OCI-M1 (cell line): ENCODE measurements at places on chromosomes 7 and 10.

DNA sequence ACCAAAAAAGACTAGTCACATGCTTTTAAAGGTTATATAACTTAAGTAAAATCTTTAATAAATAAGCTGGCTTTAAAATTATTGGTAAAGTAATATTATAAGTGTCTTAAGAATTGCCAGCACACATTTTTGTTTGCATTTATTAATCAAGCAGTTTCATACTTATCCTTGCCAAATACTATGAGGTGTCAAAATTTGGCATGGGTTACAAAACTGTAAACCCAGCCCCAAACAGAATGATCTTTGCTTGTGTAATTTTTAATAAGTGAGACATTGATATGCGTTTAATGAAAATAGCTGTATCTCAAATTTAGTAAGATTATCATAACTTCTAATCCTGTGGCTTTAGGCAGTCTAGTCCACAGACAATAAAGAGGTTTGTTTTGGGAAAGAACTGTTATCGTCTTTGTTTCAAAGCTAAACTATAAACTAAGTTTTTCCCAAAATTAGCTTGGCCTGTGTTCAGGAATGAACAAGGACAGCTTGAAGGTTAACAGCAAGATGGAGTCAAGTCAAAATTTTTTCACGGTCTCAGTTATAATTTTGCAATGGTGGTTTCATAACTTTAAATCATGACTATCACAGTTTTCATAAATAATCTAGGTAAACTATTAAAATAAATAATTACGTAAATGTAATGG, 72.8 kb downstream of the ST8SIA6 start:
- DNase-seq = no peak

- DNase-seq = peak; percentile 37
Observed at GRCh38 chr10:35398908-35399307, 62.6 kb downstream of the CCNY start.

DNA sequence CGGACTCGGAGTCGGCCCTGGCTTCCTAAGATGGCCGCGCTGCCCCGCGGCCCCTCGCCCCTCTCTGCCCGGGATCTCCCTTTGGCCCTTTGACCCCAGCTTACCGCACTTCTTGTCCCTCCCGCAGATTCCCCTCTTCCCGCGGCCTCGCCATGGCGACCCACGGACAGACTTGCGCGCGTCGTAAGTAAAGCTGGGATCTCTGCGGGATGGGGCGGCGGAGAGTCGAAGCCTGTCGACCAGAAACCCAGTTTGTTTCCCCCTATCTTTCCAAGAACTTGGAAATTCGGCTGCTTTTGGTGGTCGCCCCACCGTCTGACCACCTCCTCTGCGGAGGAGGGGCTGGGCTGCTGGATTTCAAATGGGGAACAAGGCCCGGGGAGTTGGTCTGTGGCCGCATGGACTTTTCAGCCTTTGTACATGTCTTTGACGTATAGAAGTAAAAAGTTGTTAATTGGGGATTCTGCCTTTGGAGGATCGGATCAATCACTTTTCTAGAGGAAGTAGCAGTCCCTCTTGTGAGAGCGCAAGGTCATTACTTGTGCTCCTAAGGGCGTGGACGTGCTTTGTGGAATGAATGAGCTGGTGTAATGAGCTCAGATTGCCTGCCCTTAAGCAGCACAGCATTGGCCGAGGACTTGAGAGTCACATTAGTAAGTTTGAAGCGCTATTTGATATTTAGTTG, 553 bp downstream of the VDAC2 start:
- DNase-seq = peak; percentile 59

- peak; percentile 91 for DNase-seq
Observed at GRCh38 chr10:66180581-66181318, 745.1 kb upstream of the LRRTM3 start.

- DNase-seq = no peak
Observed at GRCh38 chr7:96995406-96996110, 9.8 kb upstream of the DLX6 start.

GRCh38 chr7:142615508-142615907, 133.8 kb upstream of the PRSS1 start:
- no peak for DNase-seq

GRCh38 chr10:7818295-7819120, at the start of gene TAF3:
TSS of gene TAF3 (plus strand) at chr10:7818505. CDS start at chr10:7818710, 205 bp downstream.
- DNase-seq = peak; percentile 96

- DNase-seq = no peak
Observed at GRCh38 chr7:2251841-2252771, 10.1 kb downstream of the NUDT1 start.

- DNase-seq = no peak
Observed at GRCh38 chr10:13823096-13823708, 236.4 kb downstream of the PRPF18 start.
